ENCODE measurements at places on chromosomes 4 and X.
A peak's percentile ranks its signal among the peaks of the same experiment; 100 is the strongest.

DNA sequence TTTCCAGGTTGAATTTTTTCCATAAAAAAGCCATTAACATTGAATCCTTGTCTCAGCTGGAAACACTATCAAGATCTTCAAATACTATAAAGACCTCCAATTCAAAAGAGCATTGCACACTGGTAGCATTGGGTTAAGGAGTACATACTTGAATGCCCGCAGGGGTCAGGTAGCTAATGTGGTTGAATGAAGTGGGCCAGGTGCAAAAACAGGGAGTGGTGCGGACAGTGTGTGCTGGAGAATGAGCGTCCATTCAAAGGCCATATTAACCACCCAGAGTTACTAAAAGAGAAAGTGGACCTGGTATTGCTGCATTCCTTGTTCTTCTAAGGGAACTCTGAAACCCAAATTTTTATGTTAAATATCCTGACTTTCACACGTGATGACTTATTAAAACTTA lies 91.6 kb downstream of the NYX start:
- no peak for DNase-seq

- DNase-seq, result no peak
Measured at GRCh38 chrX:20032201-20032600, 41.3 kb upstream of the BCLAF3 start.

DNA sequence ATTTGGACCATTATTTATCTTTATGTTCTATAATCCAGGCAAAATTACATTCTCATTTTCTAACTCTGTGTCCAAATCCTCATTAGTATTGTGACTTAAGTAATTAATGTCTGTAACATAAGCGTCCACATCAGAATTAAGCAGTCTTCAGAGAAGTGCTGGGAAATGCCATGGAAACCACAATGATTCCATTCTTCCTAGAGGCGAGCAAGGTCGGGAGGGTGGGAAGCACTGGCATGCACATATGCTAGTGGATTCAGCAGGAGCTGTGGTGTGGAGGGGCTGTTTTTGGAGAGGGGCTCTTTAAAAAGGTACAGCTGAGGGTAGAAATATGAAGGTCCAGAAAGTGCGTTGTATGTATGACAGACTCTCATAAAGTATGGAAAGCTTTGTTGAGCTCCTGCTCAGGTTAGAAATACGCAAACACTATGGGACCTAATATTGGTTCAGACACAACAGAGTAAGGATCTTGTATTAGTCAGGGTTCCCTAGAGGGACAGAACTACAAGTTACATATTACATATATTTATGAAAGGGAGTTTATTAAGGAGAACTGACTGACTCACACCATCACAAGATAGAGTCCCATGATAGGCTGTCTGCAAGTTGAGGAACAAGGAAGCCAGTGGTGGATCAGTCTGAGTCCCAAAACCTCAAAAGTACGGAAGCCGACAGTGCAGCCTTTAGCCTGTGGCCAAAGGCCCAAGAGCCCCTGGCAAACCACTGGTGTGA lies 61.5 kb downstream of the GLRA2 start:
- no peak for DNase-seq

DNA sequence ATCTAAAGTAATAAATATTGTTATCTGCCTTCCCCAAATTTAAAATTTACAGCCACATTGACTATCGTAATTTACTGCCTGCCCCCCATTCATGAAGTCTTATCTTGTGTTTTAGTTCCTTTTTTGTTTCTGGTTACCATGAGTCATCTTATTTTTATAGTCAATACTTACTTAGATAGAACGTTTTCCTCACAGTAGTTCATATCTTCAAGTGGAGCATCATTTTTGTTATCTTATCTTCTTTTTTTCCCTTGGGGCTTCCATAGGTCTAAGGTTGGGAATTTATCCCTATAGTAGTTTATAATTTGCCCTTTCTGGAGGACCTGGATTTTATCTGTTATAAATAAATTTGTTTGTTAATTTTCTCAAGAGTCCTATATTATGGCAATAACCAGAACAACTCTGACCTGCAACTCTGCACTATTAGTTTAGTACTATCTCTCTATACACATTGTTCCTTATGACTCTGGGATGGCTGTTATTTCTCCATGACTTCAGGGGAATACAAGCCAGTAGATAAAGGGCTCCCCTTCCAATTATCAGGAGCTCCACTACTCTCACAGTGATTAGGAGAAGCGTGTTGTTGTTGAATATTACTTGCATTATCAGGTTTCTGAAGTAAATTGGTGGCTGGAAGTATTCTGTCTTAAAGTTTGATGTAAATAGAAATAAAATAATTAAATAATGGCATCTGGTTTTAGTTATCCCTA lies 330.6 kb downstream of the GALNTL6 start:
- no peak for DNase-seq

DNA sequence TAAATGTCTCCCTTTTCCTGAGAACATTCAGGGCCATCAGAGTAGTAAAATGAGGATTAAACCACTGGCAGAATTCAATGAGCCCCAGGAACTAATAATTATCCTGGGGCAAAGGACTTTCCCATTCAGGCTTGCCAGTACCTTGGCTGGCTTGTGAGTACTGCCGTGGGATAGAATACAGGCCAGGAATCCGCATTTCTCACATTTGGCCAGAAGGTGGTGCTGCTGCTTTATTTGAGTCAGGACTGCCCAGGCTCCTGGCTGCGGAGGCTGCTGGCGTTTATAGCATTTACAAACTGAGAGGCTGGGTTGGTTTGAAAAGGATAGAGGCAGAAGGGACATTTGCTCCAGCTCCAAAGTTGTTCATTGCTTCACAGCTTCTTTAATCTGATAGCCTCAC lies 91.4 kb downstream of the RTL9 start:
- peak; percentile 53 for DNase-seq

- DNase-seq, result peak; percentile 73
Measured at GRCh38 chr4:83334425-83335241, at the start of gene HPSE. Gene HPSE, minus strand, starts transcription at chr4:83334848. Its CDS starts 66 bp downstream, at chr4:83334782.

GRCh38 chr4:2413821-2414610 lies 4.4 kb downstream of the ZFYVE28 start:
- peak; percentile 45 for DNase-seq

GRCh38 chr4:139576219-139576618 lies 20.2 kb upstream of the SETD7 start:
- DNase-seq, result no peak

- no peak for DNase-seq
Measured at GRCh38 chrX:8714164-8714563, 17.8 kb downstream of the ANOS1 start.
